RPMI7951 (cell line): ENCODE measurements at places on chromosomes 7 and 10.

- DNase-seq: no peak
Measured at GRCh38 chr7:151794508-151795167, 82.3 kb downstream of the PRKAG2 start.

DNA sequence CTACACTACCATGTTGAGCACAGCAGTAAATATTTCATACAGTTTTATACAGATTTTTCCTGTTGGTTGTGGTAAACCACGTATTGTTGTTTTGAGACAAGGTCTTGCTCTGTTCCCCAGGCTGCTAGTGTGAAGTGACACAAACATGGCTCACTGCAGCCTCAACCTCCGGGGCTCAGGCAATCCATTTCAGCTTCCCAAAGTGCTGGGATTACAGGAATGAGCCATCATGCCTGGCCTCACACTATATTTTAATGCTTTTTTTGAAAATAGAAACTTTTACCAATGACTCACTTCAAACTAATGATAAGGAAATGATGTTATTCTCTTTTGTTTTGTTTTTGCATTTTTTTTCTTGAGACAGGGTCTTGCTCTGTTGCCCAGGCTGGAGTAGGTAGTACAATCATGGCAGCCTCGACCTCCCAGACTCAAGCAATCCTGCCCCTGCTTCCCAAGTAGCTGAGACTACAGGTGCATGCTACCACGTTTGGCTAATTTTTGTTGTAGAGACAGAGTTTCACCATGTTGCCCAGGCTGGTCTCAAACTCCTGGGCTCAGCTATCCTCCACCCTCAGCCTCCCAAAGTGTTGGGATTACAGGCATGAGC, 210.6 kb downstream of the TPST1 start:
- DNase-seq: no peak

DNA sequence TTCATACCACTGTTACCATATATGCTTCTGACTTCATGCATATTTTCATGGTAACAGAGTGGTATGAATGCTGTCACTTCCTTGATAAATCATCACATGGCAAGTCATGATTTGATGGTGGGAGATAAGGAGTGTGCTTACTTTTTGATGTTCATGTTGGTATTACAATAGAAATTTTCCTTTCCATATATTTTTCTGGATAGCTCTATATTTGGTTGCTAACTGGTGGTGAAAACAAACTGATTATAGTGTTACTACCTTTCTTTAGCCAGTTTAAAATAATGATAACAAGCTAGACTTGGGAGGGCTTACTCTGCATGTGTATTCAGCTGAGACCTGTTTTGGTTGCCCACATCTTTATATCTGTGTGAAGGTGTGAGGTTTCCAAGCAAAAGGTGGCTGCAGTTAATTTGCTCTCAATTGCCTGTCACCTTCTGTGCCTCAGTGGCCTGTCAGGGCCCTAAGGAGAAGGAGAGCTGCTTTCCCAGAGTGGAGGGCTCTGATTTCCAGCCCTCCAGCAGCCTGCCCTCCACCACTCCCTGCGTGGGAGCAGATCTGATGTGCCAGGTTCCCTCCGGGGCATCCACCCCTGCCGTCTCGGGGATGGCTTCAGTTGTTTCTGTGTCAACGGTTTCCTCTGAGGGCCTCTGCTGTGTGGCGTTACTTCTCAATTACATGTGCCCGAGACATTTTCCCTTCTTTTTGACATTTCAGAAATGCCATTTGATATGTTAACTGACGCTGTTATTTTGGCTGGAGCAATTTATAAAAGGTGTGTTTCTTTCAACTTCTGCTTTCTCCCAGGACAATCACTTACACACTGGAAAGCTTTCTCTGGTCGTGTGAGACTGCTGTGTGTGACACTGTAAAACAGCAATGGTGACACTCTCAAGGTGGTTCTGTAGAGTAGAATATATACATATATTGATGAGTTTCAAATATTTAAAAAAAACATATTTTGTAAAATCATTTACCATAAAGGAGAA, 107.7 kb upstream of the KLF6 start:
- no peak for DNase-seq

GRCh38 chr7:5143106-5143505, 46.9 kb upstream of the WIPI2 start:
- DNase-seq: no peak

DNA sequence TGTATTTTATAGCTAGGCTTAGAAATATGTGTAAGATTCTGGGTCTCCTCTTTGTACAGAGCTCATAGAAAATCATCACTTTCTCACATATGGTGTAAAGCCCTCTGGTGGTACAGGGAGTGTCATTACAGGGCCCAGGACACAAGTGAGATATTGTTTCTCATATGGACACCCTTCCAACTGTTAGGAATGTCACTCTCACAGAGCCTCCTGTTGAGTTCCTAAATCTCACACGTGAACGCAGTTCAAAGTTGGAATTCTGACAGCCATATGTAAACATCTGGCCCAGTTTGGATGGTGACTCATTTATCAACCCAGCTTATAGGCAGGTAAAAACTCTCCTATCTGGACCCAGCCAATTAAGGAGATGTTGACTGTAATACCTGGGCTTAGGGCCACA, 35.4 kb upstream of the ZNF107 start:
- DNase-seq: peak; percentile 11

GRCh38 chr7:55970978-55971377, 6.6 kb downstream of the NIPSNAP2 start:
- no peak for DNase-seq

GRCh38 chr10:68047122-68047521, 28.0 kb downstream of the HERC4 start:
- DNase-seq: no peak

DNA sequence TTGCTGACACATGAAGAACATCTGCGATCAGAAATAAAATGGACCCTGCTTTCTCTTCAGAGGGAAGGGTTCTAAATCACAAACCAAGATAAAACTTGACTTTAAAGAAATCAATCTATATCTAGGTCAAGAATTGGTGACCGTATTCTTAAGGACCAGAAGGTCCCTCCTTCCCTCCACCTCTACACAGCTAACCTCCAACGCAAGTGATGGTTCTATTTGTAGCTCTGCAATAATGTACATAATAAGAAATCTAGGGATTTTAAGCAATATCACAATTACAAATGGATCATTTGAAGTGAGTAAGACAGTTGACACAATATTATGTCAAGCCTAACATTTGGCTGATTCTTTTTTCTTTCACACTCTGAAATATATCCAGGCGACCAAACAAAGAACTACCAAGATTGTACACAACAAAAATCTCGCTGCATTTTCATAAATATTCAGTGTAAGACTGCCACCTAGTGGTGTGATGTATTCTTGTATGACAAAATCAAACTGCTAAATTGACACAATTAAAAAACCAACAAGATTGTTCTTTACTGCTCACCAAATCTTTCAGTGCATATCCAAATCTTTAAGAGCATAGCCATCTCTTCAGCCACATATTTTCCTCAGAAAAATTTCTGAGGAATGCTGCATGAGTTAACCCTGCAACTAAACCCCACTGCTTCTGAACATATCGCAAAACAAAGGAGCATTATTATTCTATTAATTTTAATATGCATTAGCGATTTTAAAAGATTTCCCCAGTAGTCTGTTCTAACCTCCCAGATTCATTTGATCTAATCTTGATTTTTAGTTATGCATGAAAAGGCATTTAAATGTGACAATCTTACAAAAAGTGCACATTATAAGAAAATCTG, 44.5 kb downstream of the ICA1 start:
- DNase-seq: peak; percentile 59

- DNase-seq: peak; percentile 17
Measured at GRCh38 chr10:111677759-111678158, 505.8 kb downstream of the GPAM start.

DNA sequence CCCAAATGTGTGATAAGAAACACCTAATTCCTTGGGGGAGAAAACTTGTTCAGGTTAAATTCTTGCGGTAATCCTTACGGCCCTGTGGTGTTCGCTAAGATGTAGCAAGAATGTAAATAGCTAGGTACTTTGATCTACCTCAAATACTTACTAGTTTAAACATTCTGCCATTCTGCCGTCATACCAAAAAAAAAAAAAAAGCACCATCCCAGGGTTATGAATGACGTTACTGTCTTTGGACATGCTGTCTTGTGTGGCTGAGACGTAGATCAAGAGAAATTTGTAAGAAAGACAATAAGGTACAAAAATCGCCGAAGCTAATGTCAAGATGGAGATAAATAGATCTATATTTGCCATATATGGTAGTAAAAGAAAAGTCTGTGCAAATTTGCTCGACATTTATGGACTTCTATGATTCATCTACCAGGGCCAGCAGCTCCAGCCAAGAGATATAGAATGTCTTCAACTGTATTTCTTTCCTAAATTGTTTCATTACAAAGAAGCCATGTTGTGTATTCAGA, 195.6 kb downstream of the CUX1 start:
- peak; percentile 47 for DNase-seq

- no peak for DNase-seq
Measured at GRCh38 chr7:32564542-32564941, 69.3 kb downstream of the AVL9 start.
